ENCODE measurements at places on chromosomes 1 and 21.
A peak's percentile ranks its signal among the peaks of the same experiment; 100 is the strongest.

- DNase-seq = no peak
Measured at GRCh38 chr1:73029571-73029970, 747.2 kb upstream of the NEGR1 start.

- no peak for DNase-seq
Measured at GRCh38 chr1:182833271-182833670, 5.9 kb upstream of the DHX9 start.

DNA sequence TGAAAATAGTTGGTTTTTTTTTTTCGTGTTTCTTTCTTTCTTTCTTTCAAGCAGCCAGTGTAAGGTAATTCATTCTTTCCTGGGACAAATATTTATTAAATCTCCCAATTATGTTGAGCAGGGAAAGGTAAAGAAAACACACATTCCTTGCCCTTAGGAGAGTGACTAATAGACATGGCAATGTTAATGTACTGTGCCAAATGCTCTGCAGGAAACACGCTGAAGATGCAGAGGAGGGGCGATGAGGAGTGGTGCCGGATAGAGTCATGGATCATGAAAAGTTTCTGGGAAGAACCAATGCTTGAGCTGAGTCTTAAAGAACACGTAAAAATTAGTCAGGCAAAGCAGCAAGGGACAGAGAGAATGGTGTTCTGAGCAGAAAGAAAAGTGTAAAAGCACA, 199.2 kb downstream of the DNM3 start:
- DNase-seq = no peak

DNA sequence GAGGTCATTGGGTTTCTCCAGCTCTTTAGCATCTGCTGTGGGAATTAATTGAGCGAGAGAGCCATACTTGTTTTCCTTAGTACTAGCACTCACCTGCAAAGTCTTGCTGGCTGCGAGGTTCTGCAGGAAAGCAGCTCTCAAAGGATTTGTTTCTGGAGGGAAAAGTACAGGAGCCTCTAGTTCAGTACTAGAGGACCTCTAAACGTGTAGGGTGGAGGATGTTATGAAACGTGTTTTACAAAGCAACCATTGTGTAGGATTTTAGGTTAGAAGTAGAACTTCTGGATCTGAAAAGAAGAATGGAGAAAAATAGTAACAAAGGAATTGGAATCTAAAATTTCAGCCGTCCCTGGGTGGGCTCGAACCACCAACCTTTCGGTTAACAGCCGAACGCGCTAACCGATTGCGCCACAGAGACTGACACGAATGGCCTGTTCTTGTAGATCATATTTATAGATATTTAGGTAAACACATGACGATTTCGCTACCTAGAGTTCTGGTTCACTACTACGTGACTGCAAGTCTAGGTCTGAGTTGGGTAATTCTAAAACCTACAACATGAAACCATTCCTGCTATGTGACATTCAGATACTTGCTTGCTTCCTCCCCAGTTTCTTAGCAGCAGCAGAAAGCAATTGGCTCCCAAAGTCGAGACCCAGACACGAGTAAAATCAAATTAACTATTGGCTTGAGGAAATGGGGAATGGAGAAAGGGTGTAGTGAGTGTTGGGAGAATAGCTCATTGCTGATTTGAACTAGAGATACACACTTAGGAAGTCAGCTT, 60.2 kb upstream of the CFAP126 start:
- peak; percentile 6 for DNase-seq

- DNase-seq = no peak
Measured at GRCh38 chr1:15900662-15901279, 53.3 kb downstream of the SPEN start.
